Vagina (tissue), 2 donors: ENCODE measurements at places on chromosomes 12 and 14.

GRCh38 chr12:53738406-53739213, 11.4 kb upstream of the CALCOCO1 start:
- no peak for DNase-seq

GRCh38 chr12:42484996-42485395, 104.5 kb downstream of the PRICKLE1 start:
- DNase-seq: no peak

GRCh38 chr14:95531473-95531872, 3.4 kb upstream of the GLRX5 start:
- no peak for DNase-seq

DNA sequence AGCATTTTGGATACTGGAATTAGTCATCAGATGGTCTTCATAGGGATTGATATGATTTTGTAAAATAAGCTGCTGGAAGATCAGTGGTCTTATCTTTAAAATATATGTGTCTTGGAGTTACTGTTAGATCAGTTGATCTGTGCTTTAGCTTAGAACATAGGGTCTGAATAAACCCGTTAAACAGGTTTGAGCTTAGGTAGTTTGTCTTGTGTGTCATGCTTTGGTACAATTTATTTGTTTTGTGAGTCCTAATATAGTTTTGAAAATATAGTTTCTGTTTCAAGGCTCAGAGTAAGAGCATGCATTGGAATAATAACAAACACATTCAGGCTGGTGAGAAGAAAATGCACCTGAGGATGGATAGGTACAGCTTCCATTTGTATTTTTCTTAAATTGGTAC, 505.0 kb downstream of the SLC16A7 start:
- no peak for DNase-seq

GRCh38 chr12:93614917-93615596, 42.6 kb downstream of the SOCS2 start:
- no peak for DNase-seq

- no peak for DNase-seq
Measured at GRCh38 chr12:115343008-115343407, 659.0 kb upstream of the TBX3 start.

GRCh38 chr12:61291647-61292046, 968.6 kb upstream of the USP15 start:
- no peak for DNase-seq

DNA sequence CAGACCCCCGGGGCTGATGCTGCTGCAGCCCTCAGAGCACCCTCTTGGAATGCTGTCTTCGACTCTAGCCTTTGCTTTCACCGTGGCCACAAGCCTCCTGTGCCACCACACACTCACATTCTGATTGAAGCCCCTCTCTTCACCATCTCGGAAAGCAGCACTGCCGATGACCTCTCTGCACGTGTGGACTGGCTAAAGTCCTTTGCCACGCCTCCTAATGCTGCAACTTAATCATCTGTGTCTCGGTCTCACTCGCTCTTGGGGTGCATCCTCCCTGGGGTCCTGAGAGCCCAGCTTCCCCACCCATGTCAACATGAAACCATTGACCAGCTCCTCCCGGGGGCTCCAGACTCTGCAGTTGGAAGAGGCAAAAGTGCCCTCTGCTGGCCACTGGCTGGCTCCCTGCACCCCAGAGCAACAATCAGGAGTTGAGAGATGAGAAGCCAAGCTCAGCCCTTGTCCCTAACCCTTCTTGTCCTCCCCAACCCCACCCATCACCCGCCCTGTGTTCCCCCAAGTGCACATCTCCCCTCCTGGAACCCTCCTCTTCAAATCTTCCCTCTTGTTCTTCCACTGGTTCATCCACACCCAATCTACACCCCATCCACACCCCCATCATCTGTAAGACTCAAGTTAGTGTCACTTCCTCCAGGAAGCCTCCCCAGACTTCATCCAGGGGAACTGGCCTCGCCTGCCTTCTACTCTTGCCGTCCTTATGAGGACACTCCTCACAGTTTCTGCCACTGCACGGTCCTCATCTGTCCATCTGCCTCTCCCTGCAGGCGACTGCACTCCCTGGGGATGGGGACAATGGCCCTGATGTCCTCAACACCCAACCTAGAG, 23.6 kb upstream of the FAM181A start:
- DNase-seq: no peak

GRCh38 chr12:54331461-54331860, 6.5 kb downstream of the COPZ1 start:
- no peak for DNase-seq

- DNase-seq: no peak
Measured at GRCh38 chr14:55743551-55743950, 163.5 kb downstream of the KTN1 start.

DNA sequence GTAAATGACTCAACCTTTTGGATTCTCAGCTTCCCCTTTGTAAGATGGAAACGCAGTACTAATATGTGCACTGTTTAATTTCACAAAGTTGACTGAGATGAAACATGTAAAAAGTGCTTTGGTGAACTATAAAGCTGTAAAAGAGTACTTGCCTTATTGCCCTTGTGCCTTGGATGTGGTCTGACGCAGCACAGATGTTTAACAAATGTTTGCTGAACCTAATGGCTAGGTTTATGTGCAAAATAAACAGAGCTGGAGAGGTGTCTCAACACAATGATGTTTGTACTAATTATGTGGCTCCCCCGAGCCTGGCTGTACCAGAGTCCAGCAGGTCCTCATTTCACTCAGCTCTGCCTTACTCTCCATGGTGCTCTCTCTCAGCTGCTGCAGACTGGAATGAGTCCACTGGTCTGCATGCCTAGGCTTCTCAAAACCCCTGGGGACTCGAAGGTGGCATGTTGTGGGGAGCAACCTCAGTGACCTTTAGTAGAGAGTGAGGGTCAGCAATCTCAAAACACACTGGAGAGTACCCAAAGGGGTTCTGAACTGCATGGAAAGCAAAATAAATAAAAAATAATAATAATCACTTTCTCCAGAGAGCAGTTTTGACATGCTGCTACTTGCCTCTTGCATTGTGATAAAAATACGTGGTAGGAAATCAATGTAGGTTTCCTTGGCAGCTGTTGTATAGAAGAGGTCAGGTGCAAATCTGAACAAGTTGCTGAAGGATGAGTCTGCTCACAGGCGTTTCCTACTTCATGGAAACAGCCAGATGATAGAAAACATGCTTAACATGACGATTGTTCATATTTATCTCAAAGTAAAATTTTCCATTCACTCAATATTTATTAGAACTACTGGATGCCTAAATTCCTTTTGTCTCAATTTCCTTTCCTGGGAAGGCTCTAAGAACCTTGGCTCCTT, 8.5 kb upstream of the AMIGO2 start:
- DNase-seq: no peak

DNA sequence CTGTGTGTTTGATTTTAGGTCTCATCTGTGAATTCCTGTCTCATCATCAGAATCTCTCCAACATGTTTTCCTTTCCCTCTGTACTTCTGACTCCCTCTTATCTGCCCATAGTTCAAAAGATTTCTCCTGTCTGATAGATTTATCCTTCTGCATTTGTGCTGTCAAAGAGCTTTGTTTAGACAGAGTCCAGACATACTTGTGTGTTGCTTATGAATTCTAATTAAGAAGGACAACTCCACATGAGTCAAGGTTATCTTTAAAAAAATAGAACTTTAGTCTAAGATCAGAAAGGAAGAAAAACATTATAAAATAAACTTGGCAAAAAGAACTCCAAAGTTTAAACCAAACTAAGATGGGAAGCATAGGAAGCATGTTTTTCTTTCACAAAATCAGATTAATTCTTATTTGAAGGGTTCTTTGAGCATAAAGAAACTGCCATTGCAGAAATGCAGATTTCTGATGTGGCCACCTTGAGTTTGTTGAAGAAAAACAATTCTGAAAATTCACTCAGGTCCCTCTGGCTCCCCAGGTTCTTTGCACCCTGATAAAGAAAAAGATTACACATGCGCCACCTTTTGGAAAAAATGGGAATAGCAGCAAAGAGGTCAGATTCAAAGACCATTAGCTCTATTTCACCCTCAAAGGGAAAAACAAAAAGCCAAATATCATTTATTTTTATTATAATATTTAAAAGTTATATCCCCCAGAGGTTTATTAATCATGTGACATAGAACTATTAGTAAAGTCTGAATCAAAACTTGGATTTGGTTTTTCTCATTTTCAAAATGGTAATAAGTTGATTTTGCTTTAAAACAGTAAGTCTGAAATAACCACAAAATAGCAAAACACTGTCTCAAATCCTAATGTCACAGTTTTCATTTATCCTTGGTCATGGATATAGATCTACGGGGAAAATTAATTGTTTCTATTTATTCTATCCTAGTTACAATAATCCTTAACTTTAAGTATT, 143.7 kb upstream of the DCN start:
- DNase-seq: no peak

DNA sequence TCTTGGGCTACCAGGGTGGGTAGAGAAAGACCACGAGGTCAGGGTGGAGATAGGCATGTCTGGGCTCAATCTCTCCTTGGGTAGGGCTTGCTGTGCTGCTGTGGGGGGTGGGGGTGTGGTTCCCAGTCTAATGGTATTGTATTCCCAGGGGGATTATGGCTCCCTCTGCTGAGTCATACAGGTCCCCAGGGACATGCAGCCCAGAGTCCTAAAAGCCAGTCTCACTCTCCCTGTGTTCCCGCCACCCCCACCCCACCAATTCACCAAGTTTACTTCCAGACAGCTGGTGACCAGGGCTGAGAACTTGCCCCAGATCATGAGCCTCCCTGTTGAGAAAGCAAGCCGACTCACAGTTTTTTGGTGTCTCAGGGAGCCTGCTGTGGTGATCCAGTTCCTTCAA, 367.6 kb downstream of the C12orf75 start:
- DNase-seq: no peak

DNA sequence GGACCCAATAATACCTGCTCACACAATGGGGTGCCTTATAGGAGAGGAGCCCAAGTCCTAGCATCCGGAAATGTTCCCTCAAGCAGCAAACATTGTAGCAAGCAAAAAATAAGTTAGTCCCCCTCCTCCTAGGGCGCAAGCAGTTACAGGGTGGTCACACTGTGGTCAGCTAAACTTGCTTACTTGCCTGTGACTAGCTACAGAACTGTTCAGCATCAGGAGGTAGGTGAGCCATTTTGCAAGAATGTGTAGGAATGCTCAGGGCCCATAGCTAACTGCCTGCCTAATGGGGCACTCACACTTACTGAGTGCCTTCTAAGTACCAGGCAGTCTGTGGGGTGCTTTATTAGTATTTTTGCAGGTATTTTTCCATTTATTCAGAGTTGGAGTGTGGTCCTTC, 154.6 kb upstream of the GRIN2B start:
- DNase-seq: no peak

DNA sequence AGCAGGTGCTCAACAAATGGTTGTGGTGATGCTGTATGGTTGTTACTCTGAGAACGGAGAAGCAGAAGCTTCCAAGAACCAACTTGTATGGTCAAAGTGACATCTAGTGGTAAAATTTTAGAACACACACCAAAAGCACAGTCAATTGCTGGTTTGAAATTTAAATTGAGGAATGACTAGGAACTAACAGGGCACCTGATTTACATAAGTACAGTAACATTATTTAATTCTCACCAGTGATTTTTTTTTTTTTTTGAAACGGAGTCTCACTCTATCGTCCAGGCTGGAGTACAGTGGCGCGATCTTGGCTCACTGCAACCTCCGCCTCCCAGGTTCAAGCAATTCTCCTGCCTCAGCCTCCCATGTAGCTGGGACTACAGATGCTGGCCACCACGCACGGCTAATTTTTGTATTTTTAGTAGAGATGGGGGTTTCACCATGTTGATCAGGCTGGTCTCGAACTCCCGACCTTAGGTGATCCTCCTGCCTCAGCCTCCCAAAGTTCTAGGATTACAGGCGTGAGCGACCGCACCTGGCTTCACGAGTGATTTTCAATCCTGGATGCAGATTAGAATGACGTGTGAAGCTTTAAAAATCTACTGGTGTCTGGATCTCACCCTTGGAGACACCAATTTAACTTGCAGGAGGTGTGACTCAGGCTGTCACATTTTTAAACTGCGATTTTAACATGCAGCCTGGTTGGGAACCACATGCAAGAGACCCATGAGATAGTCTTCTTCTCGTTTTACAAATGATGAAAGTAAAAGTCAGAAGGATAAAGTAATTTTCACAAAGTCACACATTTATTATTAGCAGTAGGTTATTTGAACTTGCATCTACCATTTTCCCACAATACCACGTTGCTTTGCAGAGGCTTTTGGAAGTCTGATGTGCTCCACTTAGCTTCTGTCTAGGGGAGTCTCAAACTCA, 14.1 kb upstream of the NUMB start:
- no peak for DNase-seq

GRCh38 chr14:22225516-22226140, 363.4 kb downstream of the DAD1 start:
- no peak for DNase-seq

- no peak for DNase-seq
Measured at GRCh38 chr12:59398164-59398563, 197.7 kb upstream of the SLC16A7 start.

- no peak for DNase-seq
Measured at GRCh38 chr14:30928462-30928861, 54.1 kb downstream of the COCH start.

DNA sequence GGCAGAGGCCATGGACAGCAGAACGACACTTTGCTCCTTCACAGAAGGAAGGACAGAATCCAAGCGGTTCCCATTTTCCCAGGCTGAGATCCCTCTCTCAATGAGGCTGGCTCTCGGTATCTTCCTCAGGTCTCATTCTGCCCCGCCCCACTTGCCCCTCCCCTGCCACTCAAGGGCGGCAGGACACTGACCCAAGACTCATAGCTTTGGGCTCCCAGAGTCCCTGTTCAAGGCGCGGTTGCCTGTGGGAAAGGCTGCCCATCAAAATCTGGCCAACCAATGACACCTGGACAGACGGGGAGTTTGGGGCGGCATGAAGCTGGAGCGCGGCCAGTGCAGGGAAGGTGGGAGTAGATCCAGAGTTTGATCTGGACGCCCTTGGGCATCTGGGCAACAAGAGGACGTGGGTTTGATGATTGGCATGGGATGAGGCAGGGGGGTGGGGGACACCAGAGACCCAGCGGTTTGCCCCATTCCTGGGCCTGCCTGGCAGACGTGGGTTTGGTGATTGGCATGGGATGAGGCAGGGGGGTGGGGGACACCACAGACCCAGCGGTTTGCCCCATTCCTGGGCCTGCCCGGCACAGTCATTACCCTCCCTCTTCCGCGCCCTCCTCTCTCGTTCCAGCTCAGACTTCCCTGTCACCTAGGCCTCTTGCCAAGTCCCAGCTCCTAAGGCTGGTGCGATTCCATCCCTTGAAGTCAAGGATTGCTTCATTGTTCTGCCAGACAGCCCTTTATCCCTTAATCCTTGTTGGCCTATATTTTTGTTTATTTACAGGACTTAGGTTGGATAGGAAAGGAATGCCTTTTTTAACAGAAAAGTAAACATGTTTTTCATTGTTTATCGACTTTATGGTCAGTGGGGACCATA, 92.1 kb downstream of the NINJ2 start:
- peak; percentile 94 for DNase-seq

DNA sequence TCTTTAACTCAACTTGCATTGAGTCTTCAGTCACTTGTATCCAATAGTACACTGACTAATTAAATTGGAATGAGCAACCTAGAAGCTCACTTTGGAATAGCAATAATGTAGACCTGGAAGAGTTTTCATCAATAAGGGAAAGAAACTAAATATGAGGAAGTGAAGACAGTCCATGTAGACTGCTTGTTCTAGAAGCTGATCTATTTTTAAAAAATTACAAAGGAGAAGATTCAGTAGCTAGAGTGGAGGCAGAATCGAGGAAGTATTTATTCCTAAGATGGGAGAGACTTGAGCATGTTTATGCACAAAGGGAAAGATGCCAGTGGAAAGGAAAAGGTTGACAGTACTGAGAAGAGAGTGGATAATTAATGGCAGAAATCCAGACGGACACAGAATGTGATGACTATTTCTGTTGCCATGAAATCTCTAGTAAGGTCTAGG, 156.3 kb upstream of the PDE3A start:
- DNase-seq: no peak
